ENCODE measurements at places on chromosomes 1 and 21.

DNA sequence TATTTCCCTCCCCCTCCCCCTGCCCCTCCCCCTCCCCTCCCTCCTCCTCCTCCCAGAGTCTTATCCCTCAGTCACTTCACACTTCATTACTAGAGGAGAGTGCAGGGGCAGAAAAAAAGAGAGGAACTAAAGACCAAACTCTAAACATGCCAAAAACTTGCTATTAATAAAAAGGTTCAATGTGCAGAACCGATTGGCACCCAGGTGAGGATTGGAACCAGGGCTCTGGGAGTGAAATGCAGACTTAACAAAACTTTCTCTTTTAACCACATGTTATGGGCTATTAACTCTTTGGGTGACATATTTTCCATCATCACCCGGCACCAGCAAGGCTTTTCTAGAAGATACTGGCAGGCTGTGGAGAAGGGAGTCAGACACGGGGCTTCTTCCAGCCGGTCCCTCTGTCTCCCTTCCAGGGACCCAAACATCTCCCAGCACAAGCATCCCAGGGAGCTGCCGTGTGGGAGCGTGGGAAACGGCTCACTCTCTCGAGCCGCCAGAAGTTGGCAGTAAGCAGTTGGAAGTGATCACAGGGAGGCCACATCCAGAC, 13.6 kb downstream of the NID1 start:
- DNase-seq, result no peak

- DNase-seq, result no peak
These were observed 8.0 kb downstream of the JMJD4 start for GRCh38 chr1:227726924-227727599.

- DNase-seq, result no peak
These were observed 103.7 kb upstream of the DPT start for GRCh38 chr1:168832661-168833060.

GRCh38 chr1:52658795-52659194, 25.8 kb downstream of the SHISAL2A start:
- DNase-seq, result no peak

DNA sequence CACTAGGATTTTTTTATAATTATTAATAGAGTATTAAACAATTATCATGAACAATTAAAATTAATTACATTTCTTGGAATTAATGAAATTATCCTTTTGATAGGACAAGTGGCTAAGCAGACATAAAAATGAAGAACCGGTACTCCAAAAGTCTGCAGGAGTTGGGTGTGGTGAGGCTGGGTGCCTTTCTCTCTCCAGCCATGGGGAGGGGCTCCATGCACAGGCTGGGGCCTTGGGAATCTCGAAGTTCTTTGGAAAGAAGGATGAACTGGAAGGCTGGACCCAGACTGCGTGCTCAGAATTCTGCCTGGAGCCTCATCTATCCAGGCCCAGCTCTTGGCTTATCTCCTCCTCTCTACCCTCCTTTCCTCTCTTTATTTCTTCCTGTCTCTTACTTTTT, 94.1 kb downstream of the ACTL8 start:
- no peak for DNase-seq

GRCh38 chr1:228092342-228093049, 10.0 kb downstream of the ARF1 start:
- no peak for DNase-seq

- no peak for DNase-seq
These were observed 226.4 kb downstream of the ZP4 start for GRCh38 chr1:237664348-237664747.

- DNase-seq, result no peak
These were observed 79.7 kb upstream of the SLC2A1 start for GRCh38 chr1:43038232-43038935.

DNA sequence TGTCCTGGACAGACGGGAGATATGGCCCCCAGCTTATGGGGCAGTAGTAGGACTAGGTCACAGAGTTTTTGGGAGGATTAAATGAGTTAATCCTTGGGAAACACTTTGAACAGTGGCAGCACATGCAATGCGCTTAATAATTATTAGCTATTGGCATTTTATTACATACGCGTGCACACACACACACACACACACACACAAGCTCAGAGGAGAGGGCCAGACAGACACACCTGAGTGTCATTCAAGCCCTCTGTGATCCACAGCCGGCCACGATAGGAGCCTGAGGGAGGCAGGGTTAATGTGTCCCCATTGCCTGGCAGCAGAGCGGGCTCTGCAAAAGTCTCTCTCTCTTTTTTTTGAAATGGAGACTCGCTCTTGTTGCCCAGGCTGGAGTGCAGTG, 37.9 kb downstream of the EPHA2 start:
- no peak for DNase-seq

GRCh38 chr1:26049531-26050247, 3.8 kb upstream of the SLC30A2 start:
- DNase-seq, result no peak

DNA sequence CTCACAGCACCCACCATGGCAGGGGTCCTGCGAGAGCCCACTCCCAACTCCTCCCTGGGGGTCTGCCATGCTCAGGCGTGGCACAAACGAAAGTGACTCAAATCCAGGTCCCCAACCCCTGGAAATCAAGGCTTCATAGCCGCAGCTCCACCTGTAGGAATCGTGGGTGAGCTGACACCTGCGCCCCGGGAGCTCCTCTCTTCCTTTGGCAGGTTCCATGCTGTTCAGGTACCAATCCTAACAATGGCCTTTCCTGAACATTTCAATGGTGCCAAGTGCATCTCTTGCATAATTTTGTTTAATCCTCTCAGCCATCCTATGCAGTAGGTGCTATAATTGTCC, 28.9 kb upstream of the NPPB start:
- DNase-seq, result no peak

DNA sequence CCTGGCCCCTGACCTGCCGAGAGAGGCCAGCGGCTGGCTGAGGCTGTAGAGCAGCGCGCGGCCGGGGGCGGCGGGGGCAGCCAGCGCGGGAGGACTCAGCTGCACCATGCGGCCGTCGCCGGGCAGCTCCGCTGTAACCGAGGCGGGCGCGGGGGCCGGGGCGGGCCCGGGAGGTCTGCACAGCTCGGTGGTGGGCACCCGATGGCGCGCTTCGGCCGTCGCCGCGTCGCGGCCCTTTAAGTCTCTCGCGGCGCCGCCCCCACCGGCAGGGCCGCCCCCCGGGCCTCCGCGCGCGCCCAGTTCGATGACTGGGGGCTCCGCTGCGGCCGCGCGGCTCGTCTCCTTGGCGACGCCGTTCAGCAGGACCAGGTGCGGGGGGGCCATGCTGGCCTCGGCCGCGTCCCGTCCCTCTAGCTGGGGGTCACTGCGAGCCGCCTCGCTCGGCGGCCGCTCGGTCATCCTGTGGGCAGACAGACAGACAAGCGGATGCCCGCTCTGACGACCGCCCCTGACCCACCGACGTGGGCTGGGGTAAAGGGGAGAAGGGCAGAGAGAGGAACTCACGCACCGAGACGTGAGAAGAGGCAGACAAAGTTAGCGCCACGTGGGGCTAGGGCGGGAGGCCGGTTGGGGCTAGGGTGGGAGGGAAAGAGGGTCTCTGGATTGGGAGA, 6.5 kb downstream of the TAL1 start:
- no peak for DNase-seq
